Amniotic epithelial cell (primary cell): ENCODE measurements at places on chromosomes 6 and 20.

- no peak for DNase-seq
Observed at GRCh38 chr6:46772762-46773161, 20.4 kb upstream of the MEP1A start.

- DNase-seq = peak; percentile 52
Observed at GRCh38 chr6:19719691-19720128, 117.5 kb upstream of the ID4 start.

GRCh38 chr20:17928211-17928611 lies 40.4 kb downstream of the SNX5 start:
- DNase-seq = no peak

- DNase-seq = peak; percentile 19
Observed at GRCh38 chr6:147117580-147117979, 86.6 kb upstream of the STXBP5 start.

DNA sequence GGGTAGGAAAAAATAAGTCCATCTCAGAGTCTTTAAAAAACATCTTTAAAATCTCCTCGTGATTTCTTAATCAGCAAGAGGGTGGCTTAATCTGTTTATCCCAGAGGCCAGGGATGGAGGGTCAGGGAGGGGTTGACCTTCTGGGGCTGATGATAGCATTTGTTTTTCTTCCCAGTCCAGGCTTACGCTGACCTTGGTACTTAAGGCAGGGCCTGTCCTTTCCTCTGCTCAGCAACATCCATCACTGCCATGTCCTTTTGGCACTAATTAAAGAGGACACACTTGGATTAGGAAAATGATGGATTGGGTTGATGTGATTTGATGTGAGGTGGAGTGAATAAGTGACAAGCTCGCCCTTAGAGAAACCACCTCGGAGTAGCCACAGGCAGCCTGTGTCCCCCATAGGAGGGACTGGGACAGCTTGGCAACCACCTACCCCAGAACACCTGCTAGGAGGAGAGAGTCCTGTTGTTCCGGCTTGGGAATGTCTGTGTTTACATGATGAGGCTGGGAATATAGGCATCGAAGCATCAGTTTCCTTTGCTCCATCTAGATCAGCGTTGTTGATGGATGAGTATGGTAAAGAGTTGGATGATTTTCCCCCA lies 44.2 kb downstream of the PHACTR3 start:
- no peak for DNase-seq

DNA sequence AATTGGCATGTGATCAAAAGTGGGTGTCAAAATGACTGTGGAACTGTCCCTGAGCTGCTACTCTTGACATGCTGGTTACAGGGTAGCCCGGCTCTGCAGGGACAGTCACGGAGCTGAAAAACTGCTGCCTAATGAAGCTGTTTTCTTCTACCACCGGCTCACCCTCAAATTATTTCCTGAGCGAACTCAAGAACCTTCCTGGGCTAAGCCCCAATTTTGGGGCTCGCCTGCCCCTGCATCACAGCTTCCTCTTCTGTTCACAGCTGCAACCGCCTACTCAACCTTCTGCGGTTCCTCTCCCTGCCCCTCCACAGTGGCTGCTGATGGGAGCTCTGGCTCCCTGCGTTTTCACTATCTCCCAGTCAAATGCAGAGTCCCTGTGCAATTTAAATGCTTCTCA lies 110.8 kb upstream of the MLN start:
- DNase-seq = no peak

- no peak for DNase-seq
Observed at GRCh38 chr20:22385602-22386305, 198.6 kb downstream of the FOXA2 start.

- no peak for DNase-seq
Observed at GRCh38 chr6:27591699-27592480, 119.0 kb upstream of the ZNF184 start.

- no peak for DNase-seq
Observed at GRCh38 chr20:12395760-12396159, 478.1 kb downstream of the BTBD3 start.

GRCh38 chr6:16767765-16768476 lies 6.7 kb upstream of the ATXN1 start:
- DNase-seq = peak; percentile 48

DNA sequence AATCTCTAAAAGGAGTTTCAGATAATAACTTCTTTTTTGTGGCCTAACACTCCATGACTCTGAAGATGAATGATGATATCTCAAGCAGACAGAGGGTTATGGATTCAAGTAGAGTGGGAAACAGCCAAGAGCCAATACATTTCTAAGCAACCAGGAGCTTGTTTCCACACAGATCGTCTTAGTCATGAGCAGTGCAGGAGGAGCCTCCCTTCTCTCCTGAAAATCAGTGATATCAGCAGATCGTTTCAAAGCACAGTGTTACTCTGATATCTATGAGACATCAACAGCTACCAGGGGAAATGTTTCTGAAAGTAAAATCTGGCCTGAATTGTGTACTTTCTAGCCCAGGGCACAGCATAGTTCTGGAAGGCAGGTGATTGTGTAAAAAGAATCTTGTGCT lies 11.5 kb downstream of the ADGRG6 start:
- DNase-seq = peak; percentile 96

GRCh38 chr6:89611666-89612065 lies 26.9 kb downstream of the LYRM2 start:
- DNase-seq = no peak

DNA sequence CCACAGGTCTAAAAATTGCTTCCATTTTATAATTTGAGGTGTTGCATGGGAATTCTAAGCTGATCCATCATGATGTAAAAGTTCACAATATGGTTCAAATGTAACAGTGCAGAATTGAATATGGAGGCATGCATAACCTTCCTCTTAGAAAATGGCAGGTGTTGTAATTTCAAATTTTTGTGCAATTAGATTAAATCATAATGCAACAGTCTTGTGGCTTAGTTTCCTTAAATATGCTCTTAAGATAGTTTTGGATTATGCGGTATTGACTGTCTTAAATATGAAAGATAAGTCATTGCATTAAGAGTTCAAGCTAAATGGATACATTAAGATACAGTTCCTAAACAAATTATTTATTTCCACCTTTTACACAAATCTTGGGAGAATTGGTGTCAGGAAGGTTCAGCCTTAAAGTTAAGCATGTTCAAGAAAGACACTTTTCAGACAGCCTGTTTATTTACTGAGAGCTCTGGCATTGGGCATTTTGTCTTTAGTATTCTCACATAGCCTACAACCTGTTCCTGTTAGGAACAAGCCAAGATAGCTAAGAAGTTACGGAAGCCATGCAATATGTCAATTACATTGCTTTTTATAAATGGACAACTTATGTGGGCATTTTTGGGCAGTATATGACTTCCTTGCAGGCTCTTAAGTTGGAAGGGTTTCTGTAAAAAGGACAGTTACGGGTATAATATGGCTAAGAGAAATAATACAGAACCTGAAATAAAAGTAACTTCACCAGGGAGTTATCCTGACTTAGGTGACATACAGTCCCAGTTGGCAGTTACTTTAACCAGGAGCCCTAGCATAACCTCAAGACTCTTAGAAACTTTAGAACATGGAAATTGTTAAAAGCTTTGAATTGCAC lies 9.3 kb downstream of the SRSF3 start:
- DNase-seq = no peak

GRCh38 chr6:53513519-53513966 lies 31.4 kb downstream of the GCLC start:
- DNase-seq = no peak

DNA sequence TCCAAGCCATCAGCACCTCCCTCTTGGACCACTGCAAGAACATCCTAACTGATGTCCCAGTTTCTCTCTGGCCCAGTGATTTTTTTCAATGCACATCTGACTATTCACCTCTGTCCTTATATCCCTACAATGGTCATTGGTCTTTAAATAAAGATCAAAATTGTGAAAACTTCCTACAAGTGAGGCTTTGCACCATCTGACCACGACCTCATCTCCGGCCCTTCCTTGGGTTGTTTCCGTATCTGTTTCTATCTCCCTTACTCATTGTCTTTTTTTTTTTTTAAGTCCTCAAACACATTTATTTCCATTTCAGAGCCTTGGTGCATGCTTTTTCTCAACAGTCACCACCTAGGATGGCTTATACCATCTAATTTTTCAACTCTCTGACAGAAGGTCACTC lies 88.1 kb downstream of the IPCEF1 start:
- DNase-seq = no peak

DNA sequence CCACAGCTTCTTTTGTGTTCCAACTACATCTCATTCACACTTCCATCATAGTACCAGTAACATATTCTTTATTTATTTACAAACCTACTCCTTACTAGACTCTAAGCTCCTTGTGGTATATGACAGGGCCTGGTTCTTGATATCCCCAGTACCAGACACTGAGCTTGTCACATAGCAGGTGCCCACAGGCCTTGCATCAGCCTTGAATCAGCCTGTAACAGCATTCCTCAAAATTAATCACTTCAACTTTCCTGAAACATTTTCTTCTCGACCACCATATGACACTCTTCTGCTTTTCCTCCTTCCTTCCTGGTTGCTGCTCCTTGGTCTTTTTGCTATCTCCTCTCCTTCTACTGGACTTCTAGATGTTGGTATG lies 24.7 kb upstream of the SRPK1 start:
- peak; percentile 45 for DNase-seq

GRCh38 chr20:32829311-32830005 lies 9.7 kb downstream of the MAPRE1 start:
- no peak for DNase-seq

GRCh38 chr6:8535519-8535918 lies 100.2 kb upstream of the SLC35B3 start:
- DNase-seq = peak; percentile 1

DNA sequence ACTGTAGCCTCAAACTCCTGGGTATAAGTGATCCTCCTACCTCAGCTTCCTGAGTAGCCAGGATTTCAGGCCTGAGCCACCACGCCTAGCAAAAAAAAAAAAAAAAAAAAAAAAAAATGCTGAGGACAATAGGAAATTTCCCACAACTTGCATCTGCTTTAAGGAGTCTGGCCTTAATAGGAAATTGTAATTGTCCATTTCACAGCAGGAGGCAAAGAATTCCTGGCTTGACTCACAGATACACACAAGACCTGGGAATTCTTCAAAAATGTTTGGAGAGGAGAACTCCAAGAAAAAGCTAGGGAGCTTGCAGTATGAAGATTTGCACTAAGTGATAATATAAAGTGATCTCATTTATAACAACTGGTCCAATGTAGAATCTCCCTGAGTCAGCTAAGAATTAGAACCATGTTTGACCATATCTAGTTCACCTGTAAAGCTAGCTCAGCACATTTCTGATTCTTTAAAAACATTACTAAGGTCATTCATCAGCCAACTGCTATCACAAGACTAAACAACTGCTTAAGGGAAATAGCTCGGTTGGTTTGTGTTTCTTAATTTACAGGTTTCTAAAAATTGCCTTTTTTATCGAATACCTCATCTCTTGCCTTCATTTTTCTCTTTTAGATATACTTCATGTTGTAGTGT lies 80.2 kb upstream of the SLC2A12 start:
- DNase-seq = no peak

- DNase-seq = no peak
Observed at GRCh38 chr20:51442602-51443001, 99.9 kb downstream of the NFATC2 start.

DNA sequence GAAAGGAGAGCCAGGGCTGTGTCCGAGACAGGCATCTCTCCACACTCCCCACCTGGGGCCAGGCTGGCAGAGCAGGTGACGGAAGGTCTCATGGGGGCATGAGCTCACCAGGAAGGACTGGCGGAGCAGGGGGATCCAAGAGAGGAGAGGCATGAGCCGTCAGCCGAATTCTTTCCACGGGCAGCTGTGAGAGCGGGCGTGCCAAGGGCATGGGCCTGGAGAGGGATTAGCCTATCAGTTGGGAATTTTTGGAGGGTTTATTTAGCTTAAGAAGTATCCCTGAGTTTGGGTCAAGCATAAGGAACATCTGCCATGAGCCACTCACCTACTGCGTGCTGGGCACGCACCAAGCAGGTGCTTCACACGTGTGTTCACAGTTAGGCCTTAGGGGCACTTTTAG lies 60.2 kb upstream of the ZNFX1 start:
- no peak for DNase-seq

- no peak for DNase-seq
Observed at GRCh38 chr6:13794184-13794583, 20.2 kb downstream of the MCUR1 start.

DNA sequence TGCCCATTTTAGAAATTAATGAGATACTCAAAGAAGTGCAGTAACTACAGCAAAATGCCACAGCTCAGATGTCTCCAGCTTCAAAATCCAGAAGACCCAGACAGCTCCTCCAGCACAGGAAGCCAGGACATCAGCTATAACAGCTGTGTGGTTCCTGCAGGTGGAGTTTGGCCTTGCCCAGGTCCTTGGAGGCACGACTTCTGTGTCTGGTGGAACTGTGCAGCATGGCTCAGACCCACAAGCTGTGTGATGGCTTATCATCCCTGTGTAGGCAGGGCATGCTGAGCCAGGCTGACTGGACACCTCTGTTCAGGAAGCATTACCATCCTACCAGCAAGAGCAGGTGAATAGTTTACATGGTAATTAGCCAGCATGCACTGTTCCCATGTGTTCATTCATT lies 26.5 kb upstream of the CD93 start:
- DNase-seq = no peak

DNA sequence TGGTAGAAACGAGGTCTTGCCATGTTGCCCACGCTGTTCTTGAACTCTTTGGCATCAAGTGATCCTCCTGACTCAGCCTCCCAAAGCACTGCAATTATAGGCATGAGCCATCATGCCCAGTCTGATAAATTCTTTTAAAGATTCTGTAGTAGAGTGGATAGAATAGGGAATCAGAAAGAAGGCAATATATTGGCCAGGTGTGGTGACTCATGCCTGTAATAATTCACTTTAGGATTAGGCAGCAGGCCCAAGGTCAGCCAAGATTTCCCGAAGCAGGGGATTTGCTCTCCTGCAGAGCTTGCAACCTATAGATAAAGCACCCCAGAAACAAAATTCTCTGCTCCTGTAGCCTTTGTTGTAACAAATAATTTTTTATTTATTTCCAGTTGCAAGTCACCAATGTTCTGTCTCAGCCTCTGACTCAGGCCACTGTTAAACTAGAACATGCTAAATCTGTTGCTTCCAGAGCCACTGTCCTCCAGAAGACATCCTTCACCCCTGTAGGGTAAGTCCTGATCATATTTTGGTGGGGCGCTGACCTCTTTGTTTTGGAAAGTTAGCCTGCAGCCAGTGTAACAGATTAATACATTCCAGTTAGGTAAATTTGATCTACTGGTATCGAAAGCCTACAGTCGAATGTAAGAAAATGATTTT lies 30.4 kb upstream of the MROH8 start:
- DNase-seq = peak; percentile 24

- DNase-seq = no peak
Observed at GRCh38 chr6:152905551-152906299, 77.1 kb downstream of the FBXO5 start.

DNA sequence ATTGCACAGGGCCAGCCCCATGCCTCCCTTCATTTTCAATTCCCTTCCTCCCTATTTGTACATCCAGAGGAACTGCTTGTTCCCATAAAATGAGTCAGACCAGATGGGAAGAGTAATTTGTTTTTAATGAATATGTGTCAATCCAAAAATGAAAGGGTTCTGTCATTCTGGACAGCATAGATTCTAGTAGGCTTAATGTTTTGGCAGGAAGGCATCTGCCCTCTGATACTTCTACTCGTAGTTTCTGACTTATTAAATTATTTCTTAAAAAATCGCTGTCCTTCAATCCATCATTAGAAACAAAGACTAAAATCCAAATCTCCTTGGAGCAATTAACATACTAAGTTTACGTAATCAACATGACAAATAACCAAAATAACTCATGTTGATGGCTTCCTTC lies 665.5 kb downstream of the TENT5A start:
- DNase-seq = no peak
